GM20000 (cell line): ENCODE measurements at places on chromosomes 3 and 15.

GRCh38 chr15:55791551-55792400 lies 48.8 kb upstream of the PRTG start:
- DNase-seq, result no peak

DNA sequence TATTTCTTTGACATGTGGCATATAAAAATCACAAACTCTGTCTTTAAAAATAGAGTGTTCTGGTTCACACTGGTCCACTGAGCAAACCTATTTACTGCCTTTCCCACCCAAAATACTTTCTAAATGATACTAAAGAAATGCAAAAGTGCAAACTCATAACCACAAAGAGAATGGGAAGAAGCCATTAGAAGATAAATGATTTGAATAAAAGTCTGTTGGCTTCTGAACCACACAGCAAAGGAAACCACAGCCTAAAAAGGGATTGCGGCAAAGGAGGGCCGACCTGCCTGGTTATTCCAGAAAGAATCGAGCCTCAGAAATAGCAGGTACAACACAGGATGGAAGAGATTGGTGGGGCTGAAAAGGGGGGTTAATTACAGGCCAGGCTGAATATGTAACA lies 599.5 kb downstream of the FHIT start:
- no peak for DNase-seq

DNA sequence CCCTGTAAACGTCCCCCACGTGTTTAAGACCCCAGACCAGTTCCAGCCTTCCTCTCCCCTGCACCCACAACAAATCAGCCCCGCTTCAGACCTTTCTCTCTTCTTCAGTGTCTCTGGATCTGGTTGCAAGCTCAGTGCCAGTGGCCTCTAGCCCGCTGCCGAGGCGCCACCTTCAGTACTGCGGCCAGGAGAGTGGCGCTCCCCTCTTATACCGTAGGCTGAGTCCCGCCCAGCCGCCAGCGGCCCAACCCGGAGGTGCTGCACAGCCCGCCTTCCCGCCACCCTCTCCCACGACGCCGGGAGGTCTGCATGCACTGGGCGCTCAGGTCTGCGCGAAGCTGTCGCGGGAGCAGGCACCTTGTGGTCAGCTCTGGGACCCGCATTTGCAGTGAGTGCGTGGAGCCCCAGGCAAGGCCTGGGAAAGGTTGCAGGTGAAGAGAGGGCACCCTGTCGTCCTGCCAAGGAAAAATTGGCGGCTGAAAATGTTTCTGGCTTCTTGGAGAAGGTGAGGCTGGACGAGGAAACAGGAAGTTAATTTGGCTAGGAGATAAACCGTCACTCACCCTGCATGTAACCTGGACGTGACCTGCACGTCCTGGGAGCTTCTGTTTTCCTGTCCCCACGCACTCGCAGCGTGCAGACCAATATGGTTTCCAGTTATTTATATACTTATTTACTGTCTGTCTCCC lies at the start of gene C2CD4B:
TSS of gene C2CD4B (minus strand) at position 182 of the 689 bp plus-strand sequence. CDS start 301 bp downstream, outside the sequence.
- no peak for DNase-seq

GRCh38 chr3:23888617-23889228 lies 28.1 kb downstream of the NKIRAS1 start:
- no peak for DNase-seq

DNA sequence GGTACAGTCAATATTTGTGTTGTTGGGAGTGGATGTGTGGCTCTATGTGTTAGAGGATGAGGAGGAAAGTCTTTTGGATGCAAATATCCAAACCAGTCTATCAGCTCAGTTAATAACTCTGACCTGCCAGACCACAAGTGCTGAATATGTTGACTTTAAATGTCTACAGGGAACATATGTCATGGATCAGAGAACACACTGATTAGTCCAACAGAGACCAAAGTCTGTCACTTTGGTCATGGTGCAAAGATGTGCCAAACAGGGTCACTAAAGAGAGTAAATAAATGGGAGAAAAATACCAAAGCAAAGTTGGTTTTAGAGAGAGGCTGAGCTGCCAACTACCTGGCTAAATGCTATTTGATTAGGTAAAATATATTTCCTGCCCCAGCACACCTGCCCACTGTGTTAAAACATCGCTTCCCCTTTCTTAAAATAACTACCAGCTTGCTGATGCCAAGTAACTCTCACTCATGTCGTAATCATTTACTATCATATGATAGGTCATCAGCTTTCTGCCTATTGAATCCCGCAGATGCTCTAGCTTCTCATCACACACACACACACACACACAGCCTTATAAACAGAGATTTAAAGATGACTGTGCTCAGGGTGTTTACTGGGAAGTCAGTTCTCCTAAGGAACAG lies 173.3 kb downstream of the PDZRN3 start:
- DNase-seq, result no peak

- DNase-seq, result no peak
These were observed 3.1 kb upstream of the ACKR4 start for GRCh38 chr3:132593947-132594323.

GRCh38 chr3:73796382-73796781 lies 171.6 kb upstream of the PDZRN3 start:
- DNase-seq, result no peak

DNA sequence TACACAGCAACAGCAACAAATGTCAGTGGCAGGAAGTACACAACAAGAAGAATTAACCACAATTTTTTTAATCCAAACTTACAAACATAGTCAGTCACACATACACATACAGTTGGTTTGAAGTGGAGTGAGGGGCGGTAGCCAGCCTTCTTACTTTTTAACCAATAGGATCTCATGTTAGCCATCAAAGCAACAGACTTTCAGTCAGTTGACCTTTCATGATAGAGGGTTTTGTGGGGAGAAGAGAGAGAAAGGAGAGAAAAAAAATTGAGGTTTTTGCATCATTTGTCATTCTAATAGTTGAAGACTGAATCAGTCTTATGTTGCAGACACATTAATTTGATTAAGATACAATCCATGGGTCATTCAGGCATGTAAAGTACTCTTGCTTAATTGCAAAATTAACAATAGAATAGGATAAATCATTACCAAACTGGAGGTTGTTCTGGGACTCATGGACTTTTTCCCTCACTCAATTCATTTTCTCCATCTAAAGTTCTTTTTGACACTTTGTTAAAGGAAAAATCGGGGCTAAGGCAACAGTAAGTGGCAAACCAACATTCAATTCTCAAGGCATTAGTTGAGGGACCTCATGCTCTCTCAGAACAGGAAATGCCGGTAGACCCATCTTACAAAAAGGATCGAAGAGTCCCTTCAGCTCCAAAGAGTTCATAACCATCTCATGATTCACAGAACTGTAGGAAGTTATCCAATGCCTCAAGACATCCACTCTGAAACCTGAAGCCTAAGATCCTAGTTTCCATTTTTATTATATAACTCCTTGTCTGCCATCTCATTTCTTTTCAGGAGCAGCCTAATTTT lies 159.5 kb upstream of the LPP start:
- DNase-seq, result no peak

GRCh38 chr3:13281507-13282357 lies 138.4 kb downstream of the NUP210 start:
- no peak for DNase-seq

GRCh38 chr3:12194209-12194608 lies 35.5 kb upstream of the TIMP4 start:
- DNase-seq, result no peak

DNA sequence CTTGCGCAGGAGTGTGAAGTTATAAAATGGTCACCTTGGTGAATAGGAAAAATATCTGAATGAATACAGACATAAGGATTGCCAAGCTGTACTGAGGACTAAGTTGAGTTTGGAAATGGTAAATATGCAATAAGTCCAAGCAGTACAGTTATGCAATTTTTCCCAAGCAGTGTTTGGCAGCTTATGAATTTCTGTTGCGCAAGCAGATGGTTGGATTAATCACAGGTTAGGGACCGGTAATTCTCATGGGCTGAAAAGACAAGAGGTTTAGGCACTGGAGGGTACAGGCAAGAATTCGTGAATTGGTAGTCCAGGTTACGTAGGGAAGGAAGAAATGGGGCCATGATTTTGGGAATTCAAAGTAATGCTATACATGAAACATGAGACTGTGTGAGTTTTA lies 210.3 kb downstream of the RAP2B start:
- no peak for DNase-seq
